ENCODE measurements at places on chromosomes 5 and 9. TPM values are rescaled to one million over a fixed set of nuclear protein-coding genes. Genes with fewer than 3 reads are reported as not detected.

RMND5B gene
- total RNA-seq = 29.2 TPM

PKD2L2 gene
- 0.48 TPM for total RNA-seq

SLC22A5 gene
- total RNA-seq = 5.5 TPM

CCDC112 gene
- 2.0 TPM for total RNA-seq

NUTM2F gene
- not detected for total RNA-seq

DNA sequence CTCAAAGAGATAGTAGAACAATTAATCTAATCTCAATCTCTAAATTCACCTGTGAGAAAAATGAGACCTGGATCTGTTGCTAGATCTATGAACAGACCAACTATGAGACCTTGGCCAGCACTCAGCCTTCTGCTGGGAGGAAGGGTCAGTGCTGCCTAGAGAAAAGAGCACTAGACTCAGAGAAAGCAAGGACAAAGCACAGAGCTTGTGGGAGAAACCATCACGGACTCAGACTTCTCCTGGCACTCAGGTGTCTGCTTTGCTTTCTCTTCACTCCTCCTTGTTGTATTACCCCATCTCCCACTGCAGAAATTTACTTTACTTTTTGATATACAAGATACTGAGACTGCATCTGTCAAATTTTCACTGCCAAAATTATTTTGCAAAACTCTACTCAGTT is 890.0 kb upstream of the NUDT12 start:
- no peak for DNase-seq

GRCh38 chr5:39024005-39024404 is 50.2 kb downstream of the RICTOR start:
- no peak for DNase-seq

DNA sequence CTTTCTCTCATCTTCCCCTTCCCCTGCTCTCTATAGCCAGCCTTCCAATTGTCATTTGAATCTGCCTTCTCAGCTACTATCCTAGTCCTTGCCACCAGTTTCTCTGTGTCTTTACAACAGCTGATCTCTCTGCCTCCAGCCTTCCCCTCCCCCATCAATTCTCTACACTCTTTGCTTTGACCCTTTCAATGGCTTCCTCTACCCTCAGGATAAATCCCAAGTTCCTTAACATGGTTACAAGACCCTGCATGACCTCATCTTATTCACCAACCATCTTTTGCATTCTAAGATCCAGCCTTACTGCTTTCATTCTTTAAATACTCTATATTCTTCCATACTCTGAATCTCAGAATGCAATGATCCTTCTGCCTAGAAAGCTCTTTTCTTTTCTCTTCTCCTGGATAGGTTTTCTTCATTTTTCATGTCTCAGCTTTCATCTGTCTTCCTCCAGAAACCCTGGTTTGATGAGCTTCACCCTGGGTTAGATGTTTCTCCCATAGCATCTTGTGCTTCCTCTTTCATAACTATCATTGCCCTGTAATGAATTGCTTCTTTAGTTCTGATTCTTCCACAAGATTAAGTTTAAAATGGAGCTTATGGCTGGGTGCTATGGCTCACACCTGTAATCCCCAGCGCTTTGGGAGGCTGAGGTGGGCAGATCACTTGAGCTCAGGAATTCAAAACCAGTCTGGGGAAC is 58.6 kb upstream of the ZSWIM6 start:
- no peak for DNase-seq

DNA sequence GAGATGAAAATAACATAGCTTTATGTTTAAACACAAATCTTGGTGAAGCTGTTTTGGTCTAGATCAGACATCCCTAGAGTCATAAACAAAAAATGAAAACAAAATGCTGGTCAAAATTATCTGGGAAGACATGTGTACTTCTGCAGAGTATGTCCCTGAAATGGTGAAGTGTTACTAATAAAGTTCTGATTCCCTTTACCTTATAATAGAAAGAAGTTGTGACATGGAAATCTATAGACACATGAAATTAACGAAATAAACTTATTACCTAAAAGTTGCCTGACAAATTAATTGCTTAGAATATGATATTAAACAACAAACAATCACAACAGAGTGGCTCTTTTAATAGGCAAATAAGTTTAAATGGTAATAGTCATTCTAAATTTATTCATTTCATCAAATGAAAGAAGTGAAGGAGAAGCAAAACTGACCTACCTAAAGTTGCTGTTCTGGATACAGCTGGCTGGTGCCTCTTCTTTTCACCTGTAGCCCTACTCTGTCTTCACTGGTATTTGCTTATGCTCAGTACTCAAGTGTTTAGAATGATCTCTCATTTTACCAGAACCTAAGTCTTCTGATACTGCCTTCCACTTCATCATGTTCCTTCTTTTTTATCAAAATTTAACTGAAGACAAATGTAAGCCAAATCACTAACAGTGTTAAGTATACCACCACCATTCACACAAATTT is 38.8 kb downstream of the FNIP1 start:
- no peak for DNase-seq

DNA sequence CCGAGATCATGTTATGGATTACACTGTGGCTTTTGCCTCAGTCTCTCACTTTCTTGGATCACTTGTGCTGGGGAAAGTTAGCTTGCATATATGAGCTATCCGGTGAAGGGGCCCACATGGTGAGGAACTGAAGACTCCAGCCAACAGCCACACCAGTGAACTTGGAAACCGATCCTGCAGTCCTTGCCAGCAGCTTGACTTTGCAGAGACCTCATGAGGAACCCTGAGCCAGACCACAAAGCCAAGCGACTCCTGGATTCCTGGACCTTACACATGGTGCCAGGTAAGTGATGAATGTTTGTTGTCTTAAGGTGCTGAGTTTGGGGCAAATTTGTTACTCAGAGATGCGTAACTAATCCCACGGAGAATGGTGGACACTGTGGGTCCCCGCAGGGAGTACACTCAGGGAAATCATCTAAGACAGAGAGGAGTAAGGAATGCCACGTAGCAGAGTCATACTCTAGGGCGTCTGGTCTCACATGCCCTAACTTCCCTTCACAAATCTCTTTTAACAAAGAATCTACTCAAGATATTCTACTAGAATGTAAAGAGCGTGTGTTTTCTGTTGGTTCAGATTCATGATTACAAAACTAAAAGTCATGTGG is 76.5 kb upstream of the PJA2 start:
- DNase-seq = no peak

- DNase-seq = no peak
Observed at GRCh38 chr9:81622471-81623255, 66.7 kb downstream of the TLE1 start.

DNA sequence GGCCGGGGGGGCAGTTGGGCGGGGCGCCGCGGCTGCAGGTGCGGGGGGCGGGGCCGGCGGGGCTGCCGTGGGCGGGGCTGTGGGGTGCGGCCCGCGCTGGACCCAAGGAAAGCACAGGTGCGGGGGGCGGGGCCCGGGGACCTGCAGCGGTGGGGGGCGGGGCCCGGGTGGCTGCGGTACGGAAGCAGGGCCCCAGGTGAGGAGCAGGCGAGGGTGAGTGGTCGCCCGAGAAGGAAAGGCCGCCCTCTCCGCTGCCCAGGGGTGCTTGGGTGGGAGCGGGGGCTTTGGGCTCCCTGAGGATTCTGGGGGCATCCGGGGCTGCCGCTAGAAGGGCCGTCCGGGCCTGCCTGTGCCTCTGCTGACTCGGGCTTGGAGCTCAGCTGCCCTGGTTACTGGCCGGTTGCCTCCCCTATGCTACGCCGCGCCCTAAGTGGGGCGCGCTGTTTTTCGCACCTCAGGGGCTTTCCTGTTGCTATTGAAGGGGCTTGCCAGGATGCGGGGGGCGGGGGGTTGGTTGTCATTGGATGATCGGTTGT is 767 bp downstream of the RALGPS1 start:
- peak; percentile 9 for DNase-seq

- no peak for DNase-seq
Observed at GRCh38 chr9:88810826-88811225, 180.4 kb upstream of the S1PR3 start.

GRCh38 chr5:38695021-38695958 is 138.8 kb upstream of the LIFR start:
- DNase-seq = no peak

- DNase-seq = no peak
Observed at GRCh38 chr9:29422438-29422837, 1849.2 kb upstream of the C9orf72 start.

Measured in activated naive CD4-positive, alpha-beta T cell treated with anti-CD3 and anti-CD28 coated beads, Interleukin-2, amount 50 U/mL, for 72 hours (primary cell).